ENCODE measurements at places on chromosomes 13 and 19.

DNA sequence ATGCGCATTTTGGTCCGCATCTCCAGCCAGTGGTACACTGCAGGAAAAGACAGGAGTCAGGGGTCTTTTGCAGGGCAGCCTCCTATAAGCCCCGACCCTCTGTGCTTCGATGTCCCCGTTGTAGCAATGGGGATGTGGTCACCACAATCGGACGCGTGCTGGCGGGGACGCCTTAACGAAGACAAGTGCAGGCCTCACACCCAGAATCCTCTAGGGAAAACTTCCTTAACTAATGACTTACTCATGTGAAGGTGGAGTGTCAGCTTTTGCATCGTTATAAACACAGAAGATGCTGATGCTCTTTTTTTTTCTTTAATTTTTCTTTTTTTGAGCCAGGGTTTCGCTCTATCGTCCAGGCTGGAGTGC is 22.1 kb downstream of the VASP start:
- DNase-seq, result no peak

DNA sequence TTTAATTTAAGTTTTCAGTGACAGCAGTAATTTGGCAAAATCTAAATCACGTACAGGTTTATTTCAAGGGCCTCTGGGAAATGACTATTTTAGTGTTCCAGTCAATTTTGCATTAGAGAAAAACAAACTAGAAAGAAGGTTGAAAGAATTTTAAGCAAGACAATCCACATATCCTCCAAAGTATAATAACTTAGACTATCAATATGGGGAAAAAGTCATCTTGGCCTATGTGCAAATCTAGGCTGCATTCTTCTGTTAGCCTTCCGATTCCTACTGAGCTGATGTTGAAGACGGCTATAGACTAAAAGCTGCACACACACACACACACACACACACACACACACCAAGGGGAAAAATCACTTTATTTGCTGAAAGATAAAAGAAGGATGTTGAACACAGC is 81.3 kb downstream of the SLITRK6 start:
- DNase-seq, result no peak

DNA sequence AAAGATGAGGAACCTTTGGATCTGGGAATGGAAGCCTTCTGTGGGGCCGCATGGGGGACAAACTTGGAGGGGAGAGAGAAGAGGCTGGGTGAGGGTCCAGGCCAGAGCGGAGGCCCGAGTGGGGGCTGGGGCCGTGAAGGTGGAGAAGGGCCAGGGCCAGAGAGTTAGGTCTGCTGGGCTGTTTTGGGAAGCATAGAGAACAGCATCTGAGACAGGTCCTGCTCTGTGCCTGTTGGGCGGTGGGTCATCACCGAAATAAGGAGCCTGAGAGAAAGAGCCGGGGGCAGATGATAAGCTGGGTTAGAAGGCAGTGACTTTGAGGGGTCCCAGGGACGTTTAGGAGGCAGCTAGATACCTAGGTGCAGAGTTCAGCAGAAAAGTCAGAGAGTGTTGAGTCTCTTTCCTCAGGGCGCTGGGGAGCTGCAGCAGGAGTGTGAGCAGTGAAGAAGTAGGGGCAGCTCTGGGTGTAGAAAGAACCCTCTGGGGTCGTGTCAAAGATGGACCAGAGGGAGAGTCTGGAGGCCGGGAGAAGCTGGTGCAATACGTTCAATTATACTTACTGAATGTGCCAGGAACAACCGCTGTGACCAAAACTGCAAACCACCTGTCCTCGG is 2.7 kb downstream of the SPACA6 start:
- no peak for DNase-seq

- no peak for DNase-seq
Measured at GRCh38 chr13:50810468-50810867, 33.0 kb downstream of the DLEU7 start.

- no peak for DNase-seq
Measured at GRCh38 chr19:2808129-2808941, 11.3 kb upstream of the ZNF554 start.

DNA sequence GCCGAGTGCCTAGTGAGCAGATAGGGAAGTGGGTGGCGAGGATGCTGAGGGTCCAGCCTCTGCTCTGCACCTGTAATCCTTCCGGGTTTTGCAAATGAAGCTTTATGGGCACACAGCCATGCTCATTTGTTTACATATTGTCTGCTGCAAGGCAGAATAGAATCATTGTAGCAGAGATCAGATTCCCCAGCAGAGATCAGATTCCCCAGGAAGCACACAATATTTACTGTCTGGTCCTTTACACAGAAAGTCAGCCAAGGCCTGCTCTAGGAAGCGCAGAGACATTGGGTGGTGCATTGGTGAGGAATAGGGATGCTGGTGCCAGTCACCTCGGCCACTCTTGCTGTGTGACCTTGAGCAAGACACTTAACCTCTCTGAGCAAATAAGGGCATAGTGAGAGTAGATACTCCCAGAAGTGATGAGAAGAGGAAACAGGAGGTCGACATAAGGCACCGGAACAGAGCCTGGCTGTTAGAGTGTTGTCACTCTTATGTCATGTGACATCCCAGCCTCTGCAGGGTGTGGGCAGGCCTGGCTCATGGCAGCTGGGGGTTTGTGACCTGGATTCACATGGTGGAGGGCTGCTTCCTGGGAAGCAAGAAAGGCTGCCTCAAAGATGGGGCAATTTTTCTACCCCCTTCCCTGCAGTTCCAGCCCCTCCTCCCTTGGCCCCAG is 25.6 kb downstream of the CARM1 start:
- DNase-seq, result peak; percentile 64

DNA sequence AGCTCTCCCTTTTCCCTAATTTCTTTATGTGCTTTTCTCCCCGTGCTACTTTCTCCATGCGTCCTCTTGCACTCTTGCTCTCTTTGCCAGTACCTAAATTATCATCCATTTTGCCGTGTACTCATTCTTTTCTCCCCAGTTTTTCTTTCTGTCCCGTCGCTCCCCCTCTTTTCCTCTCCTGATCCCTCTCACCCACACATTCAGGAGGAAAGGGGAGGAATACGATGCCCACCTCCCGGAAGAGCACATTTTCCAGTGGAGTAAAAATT is 821 bp downstream of the ZNF616 start:
- DNase-seq, result no peak

DNA sequence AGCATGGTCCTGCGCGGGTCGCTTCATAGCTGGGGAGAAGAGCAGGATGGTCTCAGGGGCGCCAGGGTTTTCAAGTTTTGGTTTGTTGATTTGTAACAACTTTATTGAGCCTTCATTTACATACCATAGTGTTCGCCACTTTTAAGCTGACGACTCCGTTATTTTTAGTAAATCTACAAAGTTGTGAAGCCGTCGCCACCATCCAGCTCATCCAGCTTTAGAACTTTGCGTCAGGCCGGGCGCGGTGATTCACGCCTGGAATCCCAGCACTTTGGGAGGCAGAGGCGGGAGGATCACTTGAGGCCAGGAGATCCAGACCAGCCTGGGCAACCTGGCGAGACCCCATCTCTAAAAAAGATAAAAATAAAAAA is 404 bp downstream of the C19orf44 start:
- DNase-seq, result peak; percentile 54

GRCh38 chr19:31100981-31101380 is 248.3 kb downstream of the TSHZ3 start:
- no peak for DNase-seq

DNA sequence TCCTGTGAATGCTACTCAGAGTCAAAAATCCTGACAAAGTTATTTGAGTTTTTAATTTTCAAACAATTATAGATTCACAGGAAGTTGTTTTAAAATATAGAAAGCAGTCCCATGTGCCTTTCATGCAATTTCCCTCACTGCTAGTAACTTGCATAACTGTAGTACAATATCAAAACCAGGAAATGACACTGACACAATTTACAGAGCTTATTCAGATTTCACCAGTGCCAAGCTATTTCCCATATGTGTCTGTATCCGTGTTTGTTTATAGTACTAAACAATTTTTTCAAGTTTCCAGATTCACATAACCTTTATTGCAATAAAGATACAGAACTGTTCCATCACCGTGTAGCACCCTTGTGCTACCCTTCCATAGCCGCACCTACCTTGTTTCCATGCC is 934.6 kb downstream of the PCDH17 start:
- no peak for DNase-seq

GRCh38 chr13:19161308-19161707 is 20.3 kb downstream of the TUBA3C start:
- DNase-seq, result no peak

DNA sequence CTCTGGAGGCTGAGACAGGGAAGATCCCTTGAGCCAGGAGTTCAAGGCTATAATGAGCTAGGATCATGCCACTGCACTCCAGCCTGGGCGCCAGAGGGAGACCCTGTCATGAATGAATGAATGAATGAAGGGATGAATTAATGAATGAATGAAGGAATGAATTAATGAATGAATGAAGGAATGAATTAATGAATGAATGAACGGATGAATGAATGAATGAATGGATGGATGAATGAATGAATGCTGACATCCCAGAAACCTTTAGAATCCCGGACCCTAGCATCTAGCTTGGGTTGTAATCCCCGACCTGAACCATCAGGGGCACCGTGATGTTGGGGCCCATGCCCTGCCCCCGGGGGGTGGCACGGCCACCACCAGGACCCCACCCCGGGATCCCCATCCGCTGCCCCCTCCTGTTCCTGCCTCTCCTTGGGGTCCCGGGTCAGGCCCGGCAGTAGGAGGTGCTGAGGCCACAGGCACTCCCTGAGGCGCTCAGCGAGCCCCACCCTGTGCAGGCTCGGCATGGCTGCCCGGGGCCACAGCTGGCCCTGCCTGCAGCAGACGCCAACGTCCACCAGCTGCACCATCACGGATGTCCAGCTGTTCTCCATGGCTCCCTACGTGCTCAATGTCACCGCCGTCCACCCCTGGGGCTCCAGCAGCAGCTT is 3.4 kb downstream of the EBI3 start:
- DNase-seq, result no peak

DNA sequence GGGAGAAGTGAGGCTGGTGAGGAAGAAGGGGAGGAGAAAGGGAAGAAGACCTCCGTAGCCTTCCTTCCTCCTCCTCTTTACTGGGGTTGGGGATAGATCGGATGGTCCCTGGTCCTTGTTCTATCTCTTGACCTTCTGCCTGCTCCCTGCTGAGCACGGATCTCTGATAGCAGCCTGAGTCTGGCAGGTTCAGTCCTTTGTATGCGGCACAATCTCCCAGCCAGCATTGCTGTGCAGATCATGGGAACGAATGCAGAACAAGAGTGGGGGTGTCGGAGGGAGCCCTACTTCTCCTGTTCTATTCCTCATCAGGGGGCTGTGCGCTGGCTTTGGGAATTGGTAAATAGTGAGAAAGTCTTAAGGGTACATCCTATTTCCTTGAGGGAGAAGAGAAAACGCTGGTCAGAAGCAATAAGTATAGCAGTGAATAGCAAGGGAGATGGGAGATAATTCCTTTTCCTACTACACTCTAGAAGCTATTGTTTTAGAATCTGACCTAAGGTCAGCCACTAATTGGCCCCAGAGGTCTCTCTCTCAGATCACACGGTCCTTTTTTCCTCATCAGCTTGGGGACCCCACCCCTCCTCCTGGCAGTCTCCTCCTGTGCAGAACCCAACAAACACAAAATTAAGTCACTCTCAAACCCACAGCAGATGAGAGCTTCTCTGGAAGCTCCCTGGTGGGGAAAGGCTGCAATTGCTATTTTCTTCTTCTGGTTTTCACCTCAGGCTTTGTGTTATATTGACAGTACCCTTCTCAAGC is 41.0 kb downstream of the KL start:
- DNase-seq, result peak; percentile 36

DNA sequence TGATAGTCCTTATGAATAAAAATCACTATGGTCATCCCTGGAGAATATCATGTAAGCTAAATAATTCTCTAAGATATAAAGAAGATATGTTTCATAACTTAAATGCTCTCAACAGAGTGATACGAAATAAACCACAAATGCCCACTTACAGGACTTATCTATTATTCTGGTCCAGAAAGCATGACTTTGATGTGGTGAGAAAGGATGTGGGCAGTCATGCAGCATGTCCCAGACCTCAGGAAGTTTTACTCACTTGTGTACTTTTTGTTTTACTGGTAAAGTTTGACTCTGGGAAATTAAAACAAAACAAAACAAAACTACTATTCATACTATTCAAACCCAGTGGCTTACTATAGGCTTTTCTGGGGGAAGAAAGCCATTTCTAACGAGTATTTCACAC is 483.2 kb upstream of the SLITRK6 start:
- DNase-seq, result peak; percentile 46

DNA sequence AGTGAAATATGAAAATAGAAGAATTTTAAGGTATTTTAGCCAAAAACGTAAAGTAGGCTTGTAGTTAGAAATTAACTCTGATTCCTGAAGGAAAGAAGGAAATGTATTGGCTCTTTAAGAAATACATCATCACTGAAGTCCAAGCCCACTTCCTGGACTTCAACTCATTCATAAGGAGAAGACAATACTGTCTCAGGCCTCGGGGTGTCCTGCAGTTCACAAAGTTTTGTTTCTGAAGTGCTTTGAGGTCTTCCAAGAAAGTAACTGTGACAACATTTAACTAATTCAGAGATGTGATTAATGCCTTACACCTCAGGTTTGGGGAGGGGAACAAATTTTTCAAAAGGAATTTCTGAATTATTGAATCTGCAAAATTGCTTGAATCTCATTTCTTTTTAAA is 65.8 kb upstream of the STARD13 start:
- peak; percentile 81 for DNase-seq

GRCh38 chr19:34317311-34317927 is 47.6 kb upstream of the GPI start:
- peak; percentile 32 for DNase-seq

DNA sequence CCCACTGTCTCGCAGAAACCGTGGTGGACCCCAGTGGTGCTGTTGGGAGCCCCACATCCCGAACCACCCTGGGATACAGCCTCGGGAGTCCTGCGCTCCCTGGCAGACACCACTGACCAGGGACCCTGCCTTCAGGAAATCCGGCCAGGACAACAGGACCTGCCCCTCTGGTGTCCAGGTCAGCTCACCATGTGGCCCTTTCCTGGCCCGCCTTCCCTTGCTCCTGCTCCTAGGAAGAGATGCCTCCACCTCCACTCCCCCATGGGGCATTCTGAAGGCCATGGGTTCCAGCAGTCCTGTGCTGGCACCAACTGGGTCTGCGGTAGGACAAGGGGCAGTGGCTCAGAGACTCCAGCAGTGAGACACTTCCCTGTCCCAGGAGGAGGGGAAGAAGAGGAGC is 22.5 kb upstream of the SLC7A10 start:
- no peak for DNase-seq

DNA sequence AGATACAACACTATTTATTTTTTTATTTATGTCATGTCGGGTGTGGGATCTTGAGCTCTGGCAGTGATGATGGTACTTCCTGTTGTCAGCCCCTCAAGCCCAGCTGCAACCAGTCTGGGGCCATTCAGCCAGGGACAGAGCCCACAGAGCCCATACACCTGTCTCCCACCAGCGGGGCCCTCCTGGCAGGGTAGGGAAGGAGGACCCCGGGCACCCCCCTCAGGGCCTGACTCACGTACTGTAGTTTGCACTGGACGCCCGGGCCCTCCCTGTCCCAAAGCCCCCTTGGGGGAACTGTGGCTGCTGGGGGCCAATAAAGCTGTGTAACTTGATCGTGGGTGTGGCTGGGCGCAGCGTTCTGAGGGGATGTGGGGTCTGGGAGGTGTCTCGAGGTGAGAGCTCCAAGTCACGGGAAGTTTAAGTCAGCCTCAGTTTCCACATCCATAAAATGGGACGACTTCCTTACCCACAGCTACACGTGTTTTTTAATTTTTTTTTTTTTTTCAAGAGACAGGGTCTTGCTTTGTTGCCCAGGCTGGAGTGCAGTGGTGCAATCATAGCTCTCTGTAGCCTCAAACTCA is 9.5 kb downstream of the ATG4D start:
- no peak for DNase-seq

All from iris pigment epithelial cell (primary cell).